AG04449 (cell line): ENCODE measurements at places on chromosomes 6 and 20.

DNA sequence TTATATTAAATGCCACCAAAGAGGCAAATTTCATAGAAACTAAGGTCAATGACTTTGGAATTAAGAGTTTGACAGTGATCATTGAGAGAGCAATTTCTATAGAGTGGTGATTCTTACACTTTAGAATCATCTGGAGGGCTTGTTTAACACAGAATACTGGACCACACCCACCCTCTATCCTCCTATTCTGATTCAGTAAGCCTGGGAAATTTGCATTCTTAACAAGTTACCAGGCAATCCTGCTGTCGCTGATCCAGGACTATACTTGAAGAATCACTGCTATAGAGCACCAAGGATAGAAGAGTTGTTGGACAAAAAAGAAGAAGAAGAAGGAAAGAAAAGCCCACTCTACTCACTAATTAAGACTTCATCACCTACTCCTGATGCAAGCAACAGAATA lies 21.3 kb upstream of the TBX18 start:
- DNase-seq, result no peak

DNA sequence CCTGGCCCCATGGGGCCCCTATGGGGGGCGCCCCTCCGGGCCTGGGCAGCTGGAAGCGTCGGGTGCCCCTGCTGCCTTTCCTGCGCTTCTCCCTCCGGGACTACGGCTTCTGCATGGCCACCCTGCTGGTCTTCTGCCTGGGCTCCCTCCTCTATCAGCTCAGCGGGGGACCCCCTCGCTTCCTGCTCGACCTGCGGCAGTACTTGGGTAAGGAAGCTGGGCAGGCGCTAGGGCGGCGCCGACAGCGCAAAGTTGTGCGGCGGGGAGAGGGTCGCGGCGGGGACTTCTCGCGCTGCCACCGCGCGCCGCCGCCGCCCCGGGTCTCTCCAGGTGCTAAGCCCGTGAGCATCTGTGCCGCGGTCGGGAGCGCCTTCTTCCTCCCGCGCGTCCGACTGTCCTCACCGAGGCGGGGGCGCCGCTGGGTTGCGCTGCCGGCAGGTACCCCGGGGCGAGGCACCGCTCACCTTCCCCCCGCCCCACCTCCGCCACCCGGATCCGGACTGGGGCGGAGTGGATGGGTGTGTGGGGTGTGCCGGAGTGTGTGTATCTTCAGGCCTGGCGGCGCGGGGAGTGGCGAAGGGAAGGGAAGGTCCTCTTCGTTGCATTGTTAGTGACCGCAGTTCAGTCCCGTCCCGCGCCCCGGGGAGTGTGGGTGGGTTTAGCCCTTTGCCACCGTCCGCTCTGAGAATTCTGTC lies 788 bp downstream of the UST start:
- DNase-seq, result no peak

DNA sequence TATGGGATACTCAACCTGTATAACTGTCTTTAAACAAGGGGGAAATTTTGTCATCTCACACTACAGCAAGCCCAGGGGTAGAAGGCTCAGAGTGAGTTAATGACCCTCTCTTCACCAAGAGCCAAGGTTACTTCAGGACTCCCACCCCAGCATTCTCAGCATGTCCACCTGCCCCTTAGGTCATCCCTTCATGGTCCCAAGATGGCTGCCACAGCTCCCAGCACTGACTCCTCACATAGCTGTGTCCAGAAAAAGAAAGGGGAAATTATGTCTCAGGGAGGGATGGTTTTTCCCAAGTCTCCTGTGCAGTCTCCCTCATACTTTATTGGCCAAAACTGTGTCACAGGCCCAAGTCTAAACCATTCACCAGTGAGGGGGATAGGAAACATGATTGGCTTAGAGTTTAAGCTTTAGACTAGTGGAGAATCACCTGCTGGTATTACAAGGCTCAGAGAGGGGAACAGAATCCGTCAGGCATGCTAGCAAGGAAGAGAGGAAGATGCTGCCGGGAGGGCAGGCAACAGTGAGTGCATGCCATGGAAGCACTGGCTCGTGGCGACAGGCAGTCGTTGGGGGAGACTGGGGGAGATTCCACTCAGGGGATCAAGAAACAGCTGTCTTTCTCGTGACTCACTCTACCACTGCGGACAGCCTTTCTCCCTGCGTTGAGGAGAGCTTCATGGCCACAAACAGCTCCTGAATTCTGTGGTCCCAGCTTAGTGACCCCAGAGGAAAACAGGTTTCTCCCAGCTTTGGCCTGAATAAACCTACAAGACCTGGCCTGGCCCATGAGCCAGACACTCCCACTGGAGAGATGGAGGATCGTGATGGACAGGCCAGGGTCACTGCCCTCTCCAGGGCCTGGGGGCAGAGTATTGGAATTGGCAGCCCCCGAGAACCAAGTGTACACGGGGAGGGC lies 37.2 kb downstream of the HM13 start:
- no peak for DNase-seq

DNA sequence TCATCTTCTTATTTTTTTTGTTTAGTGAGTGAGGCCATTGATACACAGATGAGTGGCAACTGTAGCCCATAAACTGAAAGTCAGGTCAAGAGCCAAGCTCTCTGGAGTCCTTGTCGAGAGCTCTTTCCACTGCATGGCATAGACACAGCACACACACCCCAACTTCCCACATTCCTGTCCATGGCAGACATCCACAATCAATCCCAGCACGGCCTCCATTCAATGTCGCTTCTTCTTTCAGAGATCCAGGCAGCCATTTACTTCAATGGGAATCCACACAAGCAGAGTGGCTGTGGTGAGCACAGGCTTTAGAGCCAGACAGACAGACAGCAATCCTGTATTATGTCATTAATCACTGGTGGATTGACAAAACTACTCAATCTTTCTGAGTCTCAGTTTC lies 34.9 kb upstream of the ECI2 start:
- no peak for DNase-seq

- no peak for DNase-seq
Observed at GRCh38 chr20:25864326-25864962, 167.8 kb upstream of the ZNF337 start.

DNA sequence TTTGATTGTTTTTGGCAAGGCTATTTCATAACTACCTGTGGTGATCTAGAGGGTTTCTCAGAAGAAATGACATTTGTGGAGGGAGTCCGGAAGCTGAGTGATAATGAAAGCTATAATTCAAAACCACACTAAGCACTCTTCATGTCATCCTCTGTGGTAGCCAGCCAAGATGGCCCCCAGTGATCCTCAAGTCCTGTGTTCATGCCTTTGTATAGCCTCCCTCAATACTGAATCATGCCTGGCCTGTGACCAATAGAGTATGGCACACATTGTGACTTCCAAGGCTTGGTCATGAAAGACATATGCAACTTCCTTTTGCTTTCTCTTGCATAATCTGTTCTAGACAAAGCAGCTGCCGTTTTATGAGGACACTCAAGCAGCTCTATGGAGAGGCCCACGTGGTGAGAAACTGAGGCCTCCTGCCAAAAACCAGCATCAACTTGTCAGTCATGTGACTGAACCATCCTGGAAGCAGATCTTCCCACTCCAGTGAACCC lies 12.8 kb upstream of the DNAAF9 start:
- no peak for DNase-seq

DNA sequence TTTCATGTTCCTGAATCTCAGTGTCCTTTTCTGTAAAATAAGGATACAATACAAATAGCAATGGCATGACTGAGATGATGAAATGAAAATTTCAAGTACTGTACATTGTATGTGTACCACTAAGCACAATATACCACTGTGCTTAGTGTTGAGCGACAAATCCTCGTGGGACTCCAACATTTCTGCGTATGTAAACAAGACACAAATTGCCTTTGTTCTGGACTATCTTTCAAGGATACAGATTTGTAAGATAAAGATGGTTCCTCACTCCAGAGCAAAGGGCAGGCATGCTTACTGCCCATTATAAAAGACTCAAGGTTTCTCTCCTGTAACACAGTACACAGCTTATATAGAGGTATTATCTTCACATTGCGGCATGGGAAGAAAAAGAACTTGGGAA lies 6.0 kb downstream of the RARS2 start:
- DNase-seq, result no peak

DNA sequence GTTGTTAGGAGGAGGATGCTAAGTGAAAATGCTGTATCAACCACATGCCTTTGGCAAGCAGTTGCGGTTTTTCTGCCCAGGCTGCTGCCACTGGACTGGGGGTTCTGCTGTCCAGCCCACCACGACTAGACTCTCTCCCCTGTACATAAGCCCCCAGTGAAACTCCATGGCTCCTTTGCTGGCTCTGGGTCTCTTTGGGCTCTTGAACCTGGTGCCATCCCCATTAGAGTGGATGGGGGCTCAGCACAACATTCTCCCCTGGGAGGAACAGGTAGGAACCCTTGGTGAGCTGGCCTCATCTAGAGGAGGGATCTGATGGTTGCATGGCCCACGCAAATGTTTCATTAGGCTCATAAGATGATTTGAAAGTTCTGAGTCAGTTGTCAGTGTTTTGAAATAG lies 204.8 kb upstream of the KCNG1 start:
- DNase-seq, result no peak

DNA sequence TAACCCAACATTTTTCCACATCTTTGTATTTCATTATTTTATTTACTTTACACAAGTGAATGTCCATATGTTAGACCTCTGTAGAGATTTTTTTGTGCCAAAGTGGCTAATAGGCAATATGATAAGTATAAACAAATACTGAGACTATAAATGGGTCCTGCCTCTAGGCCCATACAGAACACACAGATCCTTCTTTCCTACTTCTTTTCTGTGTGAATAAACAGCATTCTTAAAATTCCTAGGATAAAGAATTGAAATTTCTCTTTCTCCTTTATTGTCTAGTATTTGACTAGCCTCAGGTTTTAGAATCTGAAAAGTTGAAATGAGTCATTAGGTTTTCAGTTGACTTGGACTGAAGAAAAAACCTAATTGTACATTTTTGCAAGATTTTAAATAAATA lies 46.3 kb upstream of the HS3ST5 start:
- no peak for DNase-seq

DNA sequence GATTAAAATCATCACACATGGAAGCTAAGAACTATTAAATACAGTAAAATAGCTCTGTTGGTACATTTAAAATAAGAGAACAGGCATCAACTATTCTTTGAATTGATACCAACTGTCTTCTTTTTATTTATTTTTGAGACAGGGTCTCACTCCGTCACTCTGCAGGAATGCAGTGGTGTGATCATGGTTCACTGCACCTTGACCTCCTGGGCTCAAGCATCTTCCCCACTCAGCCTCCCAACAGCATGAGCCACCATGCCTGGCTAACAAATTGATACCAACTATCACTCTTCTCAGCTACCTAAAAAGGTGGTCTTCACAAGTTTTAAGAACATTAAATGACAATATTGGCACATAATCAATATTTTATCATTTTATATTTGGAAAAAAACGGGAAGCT lies 7.8 kb upstream of the PNISR start:
- no peak for DNase-seq

- no peak for DNase-seq
Observed at GRCh38 chr20:50278377-50278683, 87.7 kb downstream of the CEBPB start.

GRCh38 chr6:127118298-127119101 lies at the start of gene RSPO3:
TSS of gene RSPO3 (plus strand) at chr6:127118671. CDS start at chr6:127119193, 522 bp downstream.
- no peak for DNase-seq

- no peak for DNase-seq
Observed at GRCh38 chr6:119297049-119297448, 52.5 kb downstream of the MAN1A1 start.
